CD4-positive, alpha-beta T cell treated with Interleukin-4 for 4 hours (primary cell): ENCODE measurements at places on chromosomes 2 and 18.

GRCh38 chr18:43970656-43971055 lies 693.4 kb upstream of the SYT4 start:
- DNase-seq, result no peak

DNA sequence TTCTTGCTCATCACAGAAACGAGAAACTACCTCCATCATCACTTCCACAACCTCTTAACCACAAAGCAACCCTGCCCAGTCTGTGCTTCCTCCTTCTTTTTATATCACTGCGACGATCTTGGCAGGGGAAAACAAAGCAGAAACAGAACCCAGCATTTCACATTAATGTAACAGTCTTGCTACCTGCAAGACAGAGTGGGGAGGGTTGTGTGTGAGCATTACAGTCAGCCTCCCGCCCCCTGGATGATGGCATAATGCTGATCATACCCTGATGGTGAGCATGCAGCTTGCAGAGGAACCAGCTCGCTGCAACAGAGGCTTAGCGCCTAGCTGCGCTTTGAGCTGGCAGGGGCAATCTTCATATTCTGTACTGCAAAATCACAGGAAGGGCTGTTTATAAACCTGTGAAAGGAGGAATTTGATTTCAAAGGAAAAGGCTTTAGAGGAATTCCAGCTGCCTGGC lies 376.1 kb downstream of the IRS1 start:
- peak; percentile 48 for DNase-seq

- no peak for DNase-seq
These were observed 15.7 kb downstream of the MAL start for GRCh38 chr2:95041060-95041823.

DNA sequence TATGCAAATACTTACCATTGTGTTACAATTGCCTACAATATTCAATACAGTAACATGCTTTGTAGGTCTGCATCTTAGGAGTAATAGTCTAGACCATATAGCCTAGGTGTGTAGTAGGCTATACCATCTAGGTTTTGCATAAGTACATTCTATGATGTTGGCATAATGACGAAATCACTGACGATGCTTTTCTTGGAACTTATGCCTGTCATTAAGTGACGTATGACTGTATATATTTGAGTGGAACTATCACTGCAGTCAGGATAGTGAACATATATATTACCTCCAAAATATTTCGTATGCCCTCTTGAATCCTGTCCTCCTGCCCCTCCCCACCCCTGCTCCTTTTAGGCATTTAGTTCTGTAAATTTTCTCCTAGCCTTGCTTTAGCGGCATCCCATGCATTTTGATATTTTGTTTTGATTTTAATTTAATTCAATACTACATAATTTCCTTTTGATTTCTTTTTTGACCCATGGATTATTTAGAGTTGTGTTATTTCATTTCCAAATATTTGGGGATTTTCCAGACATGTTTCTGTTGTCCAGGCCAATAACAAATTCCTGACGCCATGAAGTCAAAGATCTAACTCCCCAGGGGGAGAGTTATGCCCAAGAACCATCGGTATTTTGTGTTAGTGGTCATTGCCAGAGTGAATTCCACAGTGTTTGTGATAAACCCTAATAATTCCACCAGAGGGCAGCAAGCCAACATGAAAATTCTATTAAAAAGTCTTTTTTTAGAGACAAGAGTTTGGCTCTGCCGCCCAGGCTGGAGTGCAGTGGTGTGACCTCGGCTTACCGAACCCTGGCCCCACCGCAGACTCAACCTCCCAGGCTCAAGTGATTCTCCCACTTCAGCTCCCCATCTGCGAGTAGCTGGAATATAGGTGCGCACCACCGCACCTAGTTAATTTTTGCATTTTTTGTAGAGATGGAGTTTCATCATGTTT lies 24.2 kb upstream of the CASP8 start:
- DNase-seq, result peak; percentile 83

GRCh38 chr2:172624996-172625395 lies 69.1 kb downstream of the PDK1 start:
- DNase-seq, result no peak

DNA sequence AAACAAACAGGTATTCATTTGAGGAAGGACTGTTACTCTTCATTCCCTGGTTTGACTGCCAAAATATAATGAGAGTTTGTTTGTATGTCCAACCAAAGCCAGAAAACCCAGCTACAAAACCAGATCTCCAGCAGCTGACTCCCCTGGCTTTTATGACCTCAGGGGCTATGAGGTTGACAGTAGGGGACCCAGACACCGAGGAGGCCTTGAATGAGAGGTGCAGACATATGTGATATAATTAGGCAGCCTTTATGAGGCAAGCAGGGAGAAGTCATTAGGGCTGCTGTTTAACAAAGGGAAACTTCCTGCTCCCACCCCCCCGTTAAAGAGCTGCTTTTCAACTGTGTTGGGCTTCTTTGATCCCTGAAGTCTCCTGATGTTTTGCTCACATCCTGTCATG lies 236.7 kb downstream of the SLC4A3 start:
- no peak for DNase-seq

DNA sequence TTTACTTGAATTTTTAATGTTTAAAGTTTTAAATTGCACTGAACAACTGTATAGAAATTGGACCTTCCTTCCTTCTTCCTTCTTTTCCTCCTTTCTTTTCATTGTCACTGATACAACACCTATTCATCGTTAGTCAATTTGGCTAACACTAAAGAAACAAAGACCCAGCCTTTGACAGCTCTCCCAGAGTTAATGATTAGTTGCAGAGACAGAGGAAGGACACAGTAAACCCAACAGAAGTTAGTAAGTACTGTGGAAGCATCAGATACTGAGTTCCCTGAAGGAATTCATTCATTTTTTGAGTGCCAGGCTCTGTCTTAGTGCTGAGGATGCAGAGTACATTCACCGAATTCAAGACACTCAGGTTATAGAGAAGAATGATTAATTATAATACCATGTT lies 77.9 kb upstream of the RAB27B start:
- DNase-seq, result no peak

DNA sequence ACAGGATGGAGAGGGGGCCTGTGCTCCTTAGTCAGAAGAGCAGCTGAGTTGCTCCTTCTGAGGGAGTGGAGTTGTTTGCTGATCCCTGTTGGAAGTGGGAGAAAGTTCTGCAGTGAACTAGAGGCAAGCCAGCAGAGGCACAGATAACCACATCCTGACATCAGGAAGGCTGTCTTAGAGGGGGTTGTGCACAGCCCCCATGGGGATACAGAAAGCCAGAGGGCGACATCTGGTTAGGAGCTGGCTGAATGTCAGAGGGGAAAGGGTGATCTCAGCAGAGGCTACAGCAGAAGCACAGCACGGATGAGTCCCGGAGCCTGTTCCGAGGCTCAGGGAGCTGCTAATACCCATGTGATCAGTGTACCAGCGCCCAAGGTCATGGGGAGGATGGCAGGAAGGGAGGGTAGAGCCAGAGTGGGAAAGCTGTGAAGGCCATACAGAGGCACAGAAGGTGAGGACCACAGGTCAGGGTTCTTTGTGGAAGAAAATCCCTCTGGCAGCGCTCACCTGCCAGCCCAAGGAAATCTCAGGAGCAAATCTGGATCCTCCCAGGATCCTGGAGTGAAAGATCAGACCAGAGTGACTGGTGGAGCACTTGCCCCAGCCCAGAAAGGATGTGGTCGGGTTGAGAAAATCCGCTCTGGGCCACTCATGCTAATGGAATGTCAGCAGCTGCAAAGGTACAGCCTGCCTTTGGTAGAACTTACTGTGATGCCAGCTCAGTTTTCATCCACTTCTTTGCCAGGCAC lies 111.8 kb downstream of the STPG4 start:
- DNase-seq, result no peak

DNA sequence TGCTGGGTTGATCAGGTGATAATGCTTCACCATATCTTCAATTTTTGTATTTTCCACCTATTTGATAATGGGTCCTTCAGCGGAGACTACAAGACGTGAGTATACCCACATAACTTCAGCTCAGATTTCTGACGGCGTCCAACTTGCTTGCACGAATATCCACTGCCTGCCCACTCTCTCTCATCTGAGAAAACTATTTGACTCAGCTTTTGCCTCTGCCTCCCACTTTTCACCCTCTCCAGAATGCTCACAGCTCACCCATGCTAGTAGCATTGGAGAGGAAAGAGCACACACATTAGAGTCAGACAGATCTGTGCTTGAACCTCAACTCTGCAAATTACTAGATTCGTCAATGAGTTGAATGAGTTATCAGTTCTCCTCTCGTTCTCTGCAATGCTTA lies 166.8 kb downstream of the BCL2 start:
- no peak for DNase-seq

DNA sequence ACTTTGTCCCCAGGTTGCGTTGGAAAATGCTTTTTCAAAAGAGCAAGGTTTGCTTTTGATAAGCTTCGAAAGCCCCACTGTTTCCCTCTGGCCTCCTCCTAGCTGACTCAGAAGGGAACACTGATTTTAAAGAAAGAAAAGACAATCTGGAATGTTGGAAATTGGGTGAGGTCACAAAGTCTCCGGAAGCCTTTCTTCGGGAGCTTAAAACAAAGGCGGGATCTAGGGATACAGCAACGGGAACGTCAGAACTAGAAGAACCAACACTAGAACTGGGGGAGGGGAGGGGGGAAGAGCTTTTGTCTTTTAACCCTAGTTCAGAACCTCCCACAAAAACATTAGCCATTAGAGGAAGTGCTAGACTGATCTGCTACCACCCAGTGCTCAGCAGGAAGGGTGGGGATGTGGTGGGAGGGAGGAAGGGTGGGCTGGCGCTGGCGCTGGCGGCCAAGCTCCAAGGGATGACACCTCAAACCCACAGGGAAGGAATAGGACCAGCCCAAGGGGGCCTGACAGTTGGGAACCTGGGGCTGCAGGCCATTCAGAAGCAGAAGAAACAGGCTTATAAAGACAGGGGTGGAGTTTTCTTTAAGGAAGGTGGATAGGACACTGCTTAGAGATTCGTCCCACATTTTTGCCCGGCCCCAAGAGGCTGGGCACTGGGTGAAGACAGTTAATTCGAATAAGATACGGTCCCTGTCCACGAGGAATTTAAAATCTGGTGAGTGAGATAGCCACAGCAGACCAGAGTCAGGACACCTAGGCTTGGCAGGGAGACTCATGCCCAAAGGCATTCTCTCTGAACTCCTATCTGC lies 1.7 kb downstream of the TMSB10 start:
- DNase-seq, result peak; percentile 80

- no peak for DNase-seq
These were observed 6.5 kb downstream of the CYP26B1 start for GRCh38 chr2:72141032-72141645.

DNA sequence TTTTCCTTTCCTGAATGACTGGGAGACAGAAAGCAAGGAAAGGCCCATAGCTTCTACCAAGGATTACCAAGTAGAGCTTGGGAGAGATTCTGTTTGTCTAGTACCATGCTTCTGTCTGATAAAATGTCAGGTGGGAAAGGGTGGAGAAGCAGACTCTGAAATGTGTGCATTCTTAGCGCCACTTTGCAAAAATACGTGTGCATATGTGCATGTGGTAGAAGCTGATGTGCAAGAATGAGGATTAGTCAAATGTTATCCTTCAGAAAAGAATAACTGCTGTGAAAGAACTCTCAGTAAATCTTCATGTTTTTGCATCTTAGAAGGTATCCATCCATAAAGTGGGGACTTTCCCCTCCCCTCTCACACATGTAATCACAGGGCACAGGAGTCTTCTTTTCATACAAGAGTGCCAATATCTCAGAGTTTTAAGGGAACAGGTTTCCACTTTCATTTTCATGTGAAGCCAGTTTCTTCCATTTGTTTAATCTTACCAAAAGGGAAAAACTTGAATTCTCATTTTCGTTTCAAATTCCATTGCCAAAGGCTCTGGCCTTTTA lies 15.4 kb upstream of the DGKD start:
- DNase-seq, result no peak

GRCh38 chr2:36444216-36444936 lies 88.8 kb downstream of the CRIM1 start:
- no peak for DNase-seq

DNA sequence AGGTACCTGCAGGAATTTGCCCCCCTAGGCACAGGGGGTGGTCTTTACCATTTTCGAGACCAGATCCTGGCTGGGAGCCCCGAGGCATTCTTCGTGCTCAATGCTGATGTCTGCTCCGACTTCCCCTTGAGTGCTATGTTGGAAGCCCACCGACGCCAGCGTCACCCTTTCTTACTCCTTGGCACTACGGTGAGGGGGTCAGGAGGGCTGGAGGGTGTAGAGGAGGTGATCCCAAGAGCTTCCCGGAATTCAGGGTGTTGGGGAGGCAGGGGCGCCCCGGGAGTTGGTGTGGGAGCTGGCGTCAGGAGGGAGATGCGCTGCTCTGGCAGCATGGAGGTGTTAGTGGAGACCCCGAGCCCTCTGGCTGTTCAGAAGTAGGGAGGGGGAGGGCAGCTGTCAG lies 3.2 kb downstream of the GMPPA start:
- DNase-seq, result no peak

GRCh38 chr18:79853303-79853992 lies 55.7 kb downstream of the KCNG2 start:
- DNase-seq, result no peak

DNA sequence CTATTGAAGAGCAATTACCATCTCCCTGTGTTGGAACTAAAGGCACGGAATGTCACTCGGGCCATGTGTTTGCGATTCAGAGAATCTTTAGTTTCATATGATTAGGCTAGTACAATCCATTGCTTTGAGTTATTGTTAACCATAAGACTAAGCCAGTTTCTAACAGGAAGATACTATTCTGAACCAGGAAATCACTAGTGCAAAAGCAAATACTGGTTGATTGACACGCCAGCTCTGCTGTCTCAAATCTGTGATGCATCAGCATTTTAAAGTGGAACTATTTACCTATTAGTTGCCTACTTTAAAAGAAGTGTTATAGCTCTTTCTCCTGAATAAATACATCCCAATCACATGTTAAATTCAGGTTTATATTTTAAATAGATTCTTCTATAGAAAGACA lies 61.9 kb downstream of the AFTPH start:
- no peak for DNase-seq

GRCh38 chr2:189559579-189560272 lies 20.9 kb downstream of the SLC40A1 start:
- DNase-seq, result no peak

- no peak for DNase-seq
These were observed 30.4 kb downstream of the NAT8 start for GRCh38 chr2:73611867-73612266.

DNA sequence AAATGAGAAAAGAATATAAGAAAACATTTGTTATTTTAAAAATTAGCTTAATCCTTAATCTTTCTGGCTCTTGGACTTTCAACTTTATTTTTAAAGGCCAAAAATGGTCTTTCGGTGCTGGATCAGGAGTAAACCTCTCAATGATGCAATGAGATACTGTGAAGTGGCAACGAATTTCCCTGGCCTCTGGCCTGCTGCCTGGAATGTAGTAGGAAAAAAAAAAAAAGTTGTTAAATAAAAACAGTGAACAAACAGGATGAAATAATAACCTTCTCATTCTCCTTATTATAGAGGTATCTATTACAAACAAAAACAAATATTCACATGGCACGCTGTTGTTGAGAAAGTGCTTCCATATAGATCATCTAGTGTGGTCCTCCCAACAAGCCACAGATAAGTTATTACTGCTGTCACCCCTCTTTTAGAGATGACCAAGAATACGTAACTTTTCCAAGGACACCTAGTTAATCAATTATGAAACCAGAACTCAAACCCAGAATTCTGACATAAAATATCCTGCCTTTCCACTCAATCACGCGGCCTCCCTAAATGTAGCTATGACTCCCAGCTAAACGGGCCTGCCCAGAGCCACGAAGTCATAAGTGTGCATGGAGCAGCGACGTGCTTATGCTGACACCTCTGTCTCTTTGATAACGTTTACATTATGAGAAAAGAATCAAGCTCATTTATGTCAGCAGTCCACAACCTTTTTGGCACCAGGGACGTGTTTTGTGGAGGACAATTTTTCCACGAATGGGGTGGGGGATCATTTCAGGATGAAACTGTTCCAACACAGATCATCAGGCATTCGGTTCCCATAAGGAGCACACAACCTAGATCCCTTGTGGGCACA lies 170.9 kb downstream of the BCL2 start:
- no peak for DNase-seq
